ENCODE measurements at places on chromosomes 12 and 14. TPM values are rescaled to one million over a fixed set of nuclear protein-coding genes. Genes with fewer than 3 reads are reported as not detected.

Gene HOXC6
- total RNA-seq = 1.8 TPM

Gene PLD4
- total RNA-seq = not detected

Gene MIP
- total RNA-seq = not detected

Gene EID3
- total RNA-seq = 5.1 TPM

Gene ADAM20
- 1.0 TPM for total RNA-seq

Gene TAS2R7
- total RNA-seq = not detected

Gene SLC5A8
- total RNA-seq = not detected

Gene FBRSL1
- total RNA-seq = 33.7 TPM

Gene KRT80
- total RNA-seq = 174 TPM

Gene PMCH
- not detected for total RNA-seq

Gene TAS2R13
- total RNA-seq = 0.38 TPM

Gene SINHCAF
- total RNA-seq = 80.6 TPM

Gene TC2N
- total RNA-seq = 35.1 TPM

DNA sequence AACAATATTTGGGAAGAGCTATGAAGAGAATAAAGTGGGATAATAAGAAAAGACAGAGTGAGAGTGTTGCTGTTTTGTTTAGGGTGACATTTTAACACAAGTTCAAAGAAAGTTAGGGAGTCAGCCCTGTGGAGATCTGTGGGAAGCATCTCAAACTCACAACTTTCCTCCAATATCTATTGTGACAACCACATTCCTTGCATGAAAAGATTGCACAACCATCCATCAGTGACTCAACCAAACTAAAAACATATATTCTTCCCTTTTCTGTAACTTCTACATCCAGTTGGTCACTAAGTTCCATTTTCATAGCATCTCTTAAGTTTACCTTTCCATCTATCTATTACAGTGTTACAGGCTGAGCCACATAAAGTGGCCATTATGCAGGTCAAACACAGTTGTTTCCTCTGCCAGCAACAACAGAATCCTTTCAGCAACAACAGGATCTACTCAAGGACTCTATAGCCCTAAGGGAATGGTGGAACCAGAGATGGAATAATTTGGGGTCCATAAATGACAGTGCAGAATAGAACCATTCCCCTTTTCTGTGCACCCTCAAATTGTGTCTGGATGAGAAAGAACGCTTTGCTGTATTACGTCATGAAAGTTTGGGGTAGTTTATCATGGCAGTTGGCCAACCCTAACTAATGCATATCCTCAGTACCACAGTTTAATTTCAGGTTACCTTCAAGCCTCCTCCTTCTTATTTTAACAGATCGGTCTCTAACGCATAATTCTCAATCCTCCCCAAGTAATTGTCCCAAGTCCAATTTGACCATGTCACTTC is 118.8 kb downstream of the ST8SIA1 start:
- no peaks in the 10 kb centered on the region for H3K36me3 ChIP-seq
- no peaks in the 10 kb centered on the region for H3K4me1 ChIP-seq

GRCh38 chr12:75571204-75571603 is 59.8 kb upstream of the KRR1 start:
- H3K36me3 ChIP-seq = no peaks in the 10 kb centered on the region
- no peak for DNase-seq
- no peak overlapping the region for H3K4me3 ChIP-seq
- no peaks in the 10 kb centered on the region for H3K27me3 ChIP-seq
- no peak overlapping the region for H3K27ac ChIP-seq

DNA sequence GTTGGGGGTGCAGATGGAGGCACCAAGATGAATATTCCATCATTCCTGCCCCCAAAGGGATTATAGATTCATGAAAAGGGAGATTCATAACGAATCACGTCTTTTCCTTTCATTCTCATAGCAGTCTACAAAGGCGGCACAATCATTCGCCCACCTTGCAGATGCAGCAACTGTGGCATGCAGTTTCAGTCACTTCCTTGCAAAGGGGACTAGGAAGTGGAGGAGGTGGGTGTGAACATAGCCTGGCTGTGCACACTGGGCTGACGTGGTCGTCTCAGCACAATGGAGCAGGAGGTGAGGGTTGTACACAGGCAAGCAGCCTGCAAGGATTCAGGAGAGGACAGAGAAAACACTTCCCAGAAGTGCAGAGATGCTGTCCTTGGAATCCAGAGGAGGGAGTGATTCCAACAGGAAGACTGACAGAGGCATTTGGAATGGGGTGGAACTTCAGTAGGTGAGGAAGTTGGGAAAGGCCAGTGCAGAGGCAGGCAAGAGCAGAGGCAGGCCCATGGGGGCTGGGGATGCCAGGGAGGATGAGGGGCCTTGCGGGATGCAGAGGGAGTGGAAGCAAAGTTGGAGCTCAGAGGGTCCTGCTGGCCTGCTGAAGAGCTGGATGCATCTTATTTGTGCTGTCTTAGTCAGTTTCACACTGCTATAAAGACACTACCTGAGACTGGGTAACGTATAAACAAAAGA is 21.9 kb upstream of the PPP2R5C start:
- no peaks in the 10 kb centered on the region for H3K36me3 ChIP-seq
- peaks cover 26% of the 10 kb centered on the region for H3K4me1 ChIP-seq
- no peak overlapping the region for H3K27ac ChIP-seq
- H3K27me3 ChIP-seq = no peaks in the 10 kb centered on the region
- peak; percentile 53 for DNase-seq

- DNase-seq = peak; percentile 97
- H3K36me3 ChIP-seq = no peaks in the 10 kb centered on the region
- H3K4me1 ChIP-seq = peaks cover 35% of the 10 kb centered on the region
- peaks cover 49% of the 10 kb centered on the region for H3K27me3 ChIP-seq
Observed at GRCh38 chr14:72893636-72894322, at the start of gene DPF3. Gene DPF3 (minus strand): TSS chr14:72894101. CDS start chr14:72894088, 13 bp downstream.

DNA sequence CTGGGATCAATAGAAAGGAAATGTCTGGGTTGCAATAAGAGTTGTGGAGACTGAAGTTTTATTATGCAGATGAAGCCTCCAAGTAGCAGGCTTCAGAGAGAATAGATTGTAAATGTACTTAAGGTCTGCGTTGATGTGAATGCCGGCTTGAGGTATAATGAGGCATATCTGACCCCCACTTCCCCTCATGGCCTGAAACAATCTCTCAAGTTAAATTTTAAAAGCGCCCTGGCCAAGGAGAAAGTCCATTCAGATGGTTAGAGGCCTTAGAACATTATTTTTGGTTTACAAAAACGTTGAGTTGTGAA is 28.3 kb upstream of the HIGD1C start:
- H3K27me3 ChIP-seq = no peaks in the 10 kb centered on the region
- H3K4me3 ChIP-seq = peak overlapping the region; percentile 78
- DNase-seq = no peak
- peaks cover 3% of the 10 kb centered on the region for H3K36me3 ChIP-seq

GRCh38 chr12:58341791-58342190 is 400.4 kb downstream of the ATP23 start:
- no peaks in the 10 kb centered on the region for H3K27me3 ChIP-seq
- peaks cover 4% of the 10 kb centered on the region for H3K4me1 ChIP-seq
- no peak overlapping the region for H3K27ac ChIP-seq
- no peak overlapping the region for H3K4me3 ChIP-seq
- H3K36me3 ChIP-seq = no peaks in the 10 kb centered on the region

- no peak overlapping the region for H3K27ac ChIP-seq
- DNase-seq = no peak
- peaks cover 66% of the 10 kb centered on the region for H3K4me1 ChIP-seq
Observed at GRCh38 chr12:116200812-116201211, 76.7 kb downstream of the MED13L start.

DNA sequence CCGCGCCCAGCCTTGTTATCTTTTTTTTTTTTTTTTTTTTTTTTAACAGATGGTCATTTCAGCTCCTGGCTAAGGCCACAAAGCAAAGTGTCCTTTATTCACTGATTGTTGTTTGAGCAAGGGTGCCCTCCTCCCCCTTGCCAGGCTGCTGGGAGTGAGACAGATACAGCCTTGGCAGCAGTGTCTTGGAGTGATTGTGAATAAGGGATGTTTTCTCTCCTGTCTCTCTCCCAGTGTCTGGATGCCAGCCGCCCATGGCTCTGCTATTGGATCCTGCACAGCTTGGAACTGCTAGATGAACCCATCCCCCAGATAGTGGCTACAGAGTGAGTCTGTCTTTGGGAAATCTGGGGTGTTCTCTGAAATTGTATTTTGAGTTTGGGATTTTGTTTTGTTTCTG is 28.7 kb downstream of the FNTB start:
- H3K36me3 ChIP-seq = peaks cover 51% of the 10 kb centered on the region
- H3K27me3 ChIP-seq = no peaks in the 10 kb centered on the region
- no peak overlapping the region for H3K27ac ChIP-seq
- H3K4me3 ChIP-seq = no peak overlapping the region

DNA sequence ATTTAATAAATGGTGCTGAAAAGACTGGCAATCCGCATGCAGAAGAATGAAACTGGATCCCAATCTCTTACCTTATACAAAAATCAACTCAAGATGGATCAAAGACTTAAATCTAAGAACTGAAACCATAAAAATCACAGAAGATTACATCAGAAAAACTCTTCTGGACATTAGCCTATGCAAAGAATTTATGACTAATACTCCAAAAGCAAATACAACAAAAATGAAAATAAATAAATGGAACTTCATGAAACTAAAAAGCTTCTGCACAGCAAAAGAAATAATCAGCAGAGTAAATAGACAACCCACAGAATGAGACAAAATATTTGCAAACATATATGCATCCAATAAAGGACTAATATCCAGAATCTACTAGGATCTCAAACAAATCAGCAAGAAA is 14.3 kb upstream of the CLEC1A start:
- H3K36me3 ChIP-seq = no peaks in the 10 kb centered on the region
- no peak overlapping the region for H3K27ac ChIP-seq

DNA sequence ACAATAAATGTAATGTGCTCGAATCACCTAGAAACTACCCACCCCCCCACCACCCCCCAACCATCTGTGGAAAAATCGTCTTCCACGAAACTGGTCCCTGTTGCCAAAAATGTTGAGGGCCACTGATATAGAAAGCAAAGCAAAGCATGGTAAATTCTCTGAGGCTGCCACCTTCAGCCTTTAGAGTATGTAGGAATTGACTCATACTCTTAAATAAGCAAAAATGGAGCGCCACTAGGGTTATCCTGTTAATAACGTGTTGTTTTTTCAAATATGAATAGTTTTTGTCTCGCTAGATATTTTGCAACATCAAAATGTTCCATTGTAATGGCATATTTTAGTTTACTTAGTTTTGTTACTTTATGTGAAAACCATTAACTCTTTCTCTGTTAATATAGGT is 18.2 kb downstream of the DYNC1H1 start:
- H3K27ac ChIP-seq = no peak overlapping the region
- H3K27me3 ChIP-seq = no peaks in the 10 kb centered on the region
- H3K36me3 ChIP-seq = peaks cover 83% of the 10 kb centered on the region
- H3K4me3 ChIP-seq = no peak overlapping the region
- DNase-seq = no peak

DNA sequence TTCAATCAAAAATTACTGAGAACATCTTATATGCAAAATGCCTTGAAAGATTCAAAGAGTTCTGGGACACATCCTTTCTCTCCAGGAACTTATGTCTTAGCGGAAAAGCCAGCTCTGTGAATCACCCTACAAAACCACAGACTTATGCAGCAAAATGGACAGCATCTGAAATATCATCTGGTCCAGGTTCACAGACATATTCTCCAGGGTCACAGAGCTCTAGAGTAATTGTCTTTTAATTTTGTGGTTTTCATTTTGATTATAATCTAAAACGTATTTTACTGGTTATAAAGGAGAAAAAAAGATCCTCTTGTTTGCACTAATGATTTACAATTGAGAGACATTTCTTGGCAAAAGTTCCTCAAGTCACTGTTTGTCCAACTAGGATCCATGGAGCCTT is 246.2 kb downstream of the MSRB3 start:
- H3K27me3 ChIP-seq = no peaks in the 10 kb centered on the region
- H3K4me3 ChIP-seq = no peak overlapping the region
- no peak overlapping the region for H3K27ac ChIP-seq
- H3K4me1 ChIP-seq = no peaks in the 10 kb centered on the region
- H3K36me3 ChIP-seq = no peaks in the 10 kb centered on the region

- H3K4me1 ChIP-seq = no peaks in the 10 kb centered on the region
- H3K36me3 ChIP-seq = no peaks in the 10 kb centered on the region
- H3K27me3 ChIP-seq = no peaks in the 10 kb centered on the region
- DNase-seq = peak; percentile 60
- no peak overlapping the region for H3K4me3 ChIP-seq
- no peak overlapping the region for H3K27ac ChIP-seq
Observed at GRCh38 chr12:34604227-34604626, 581.9 kb downstream of the ALG10 start.

GRCh38 chr12:71449373-71450070 is 9.9 kb downstream of the LGR5 start:
- no peak for DNase-seq
- H3K4me1 ChIP-seq = no peaks in the 10 kb centered on the region
- H3K27me3 ChIP-seq = peaks cover 3% of the 10 kb centered on the region
- H3K27ac ChIP-seq = no peak overlapping the region

DNA sequence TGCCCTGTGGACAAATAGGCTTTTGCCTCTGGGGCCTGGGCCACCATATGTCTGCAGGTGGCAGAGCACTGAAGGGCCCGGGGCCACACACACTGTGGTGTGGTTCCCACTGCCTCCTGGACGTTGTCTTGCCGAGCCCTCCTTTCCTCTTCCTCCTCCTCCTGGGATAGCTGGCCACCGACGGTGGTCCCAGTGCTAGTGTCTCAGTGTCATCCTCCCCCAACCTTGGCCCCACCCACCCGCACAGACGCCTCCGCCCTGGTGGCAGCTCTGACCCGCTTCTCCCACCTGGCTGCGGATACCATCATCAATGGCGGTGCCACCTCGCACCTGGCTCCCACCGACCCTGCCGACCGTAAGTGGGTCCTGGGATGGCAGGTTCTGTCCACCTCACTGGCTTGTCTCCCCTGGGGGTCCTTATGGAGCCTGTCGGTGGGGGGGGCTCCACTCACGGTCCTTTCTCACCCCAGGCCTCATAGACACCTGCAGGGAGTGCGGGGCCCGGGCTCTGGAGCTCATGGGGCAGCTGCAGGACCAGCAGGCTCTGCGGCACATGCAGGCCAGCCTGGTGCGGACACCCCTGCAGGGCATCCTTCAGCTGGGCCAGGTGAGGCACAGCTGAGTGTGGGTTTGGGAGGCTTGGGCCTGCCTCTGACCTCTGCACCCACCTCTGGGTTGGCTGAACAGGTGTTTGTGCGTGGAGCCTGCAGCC is 23.5 kb downstream of the HIP1R start:
- peaks cover 36% of the 10 kb centered on the region for H3K4me1 ChIP-seq
- H3K4me3 ChIP-seq = no peak overlapping the region
- peaks cover 64% of the 10 kb centered on the region for H3K36me3 ChIP-seq
- no peak overlapping the region for H3K27ac ChIP-seq
- H3K27me3 ChIP-seq = no peaks in the 10 kb centered on the region

GRCh38 chr12:107855471-107855870 is 81.0 kb downstream of the ASCL4 start:
- no peak for DNase-seq
- no peak overlapping the region for H3K4me3 ChIP-seq
- no peaks in the 10 kb centered on the region for H3K36me3 ChIP-seq

DNA sequence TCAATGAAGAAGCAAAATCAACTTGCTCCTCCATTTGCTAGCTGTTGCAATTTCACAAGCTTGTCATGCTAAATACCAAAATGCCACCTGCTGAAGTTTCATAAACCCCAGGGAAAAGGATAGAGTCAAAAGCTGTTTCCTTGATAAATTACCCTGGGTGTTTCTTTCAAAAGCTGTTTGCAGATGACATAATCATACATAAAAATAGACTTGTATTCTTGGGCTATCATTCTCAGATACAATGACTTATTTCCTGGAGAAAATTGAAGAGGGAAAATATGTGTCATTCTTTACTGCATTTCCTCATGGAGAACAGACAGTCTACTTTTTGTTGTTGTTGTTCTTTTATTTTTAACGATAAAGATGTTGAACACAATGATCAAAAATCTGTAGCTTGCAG is 119.2 kb downstream of the GALC start:
- no peaks in the 10 kb centered on the region for H3K27me3 ChIP-seq
- DNase-seq = no peak
- H3K4me1 ChIP-seq = no peaks in the 10 kb centered on the region
- H3K27ac ChIP-seq = no peak overlapping the region

All from suprapubic skin (tissue), 4 donors.